ENCODE measurements at places on chromosomes 12 and 14. TPM values are rescaled to one million over a fixed set of nuclear protein-coding genes. Genes with fewer than 3 reads are reported as not detected.

TMCC3 gene
- 0.12 TPM for total RNA-seq

SOAT2 gene
- total RNA-seq, result 0.17 TPM

C12orf42 gene
- total RNA-seq, result not detected

PIANP gene
- 0.24 TPM for total RNA-seq

TRHDE gene
- 0.05 TPM for total RNA-seq

RERGL gene
- total RNA-seq, result not detected

TMEM119 gene
- not detected for total RNA-seq

MON2 gene
- total RNA-seq, result 10.9 TPM

KRT78 gene
- total RNA-seq, result not detected

PMEL gene
- total RNA-seq, result 1.1 TPM

PMCH gene
- total RNA-seq, result not detected

GDF3 gene
- total RNA-seq, result not detected

CD4 gene
- not detected for total RNA-seq

CIDEB gene
- not detected for total RNA-seq

MSI1 gene
- 0.57 TPM for total RNA-seq

CISTR gene
- not detected for total RNA-seq

FGF6 gene
- not detected for total RNA-seq

KRT3 gene
- not detected for total RNA-seq

IGFBP6 gene
- 147 TPM for total RNA-seq

MANSC4 gene
- total RNA-seq, result not detected

RFLNA gene
- not detected for total RNA-seq

AQP6 gene
- total RNA-seq, result not detected

PRICKLE1 gene
- total RNA-seq, result 4.1 TPM

IGF1 gene
- total RNA-seq, result not detected

RDH11 gene
- total RNA-seq, result 44.1 TPM

CIROP gene
- not detected for total RNA-seq

REP15 gene
- 0.55 TPM for total RNA-seq

SLCO1B1 gene
- 0.81 TPM for total RNA-seq

VCPKMT gene
- total RNA-seq, result 8.3 TPM

NDRG2 gene
- 7.5 TPM for total RNA-seq

PTPRO gene
- total RNA-seq, result not detected

CFAP251 gene
- 3.8 TPM for total RNA-seq

NT5DC3 gene
- total RNA-seq, result 12.6 TPM

DTX3 gene
- total RNA-seq, result 21.3 TPM

FOXN4 gene
- total RNA-seq, result not detected

TAS2R10 gene
- total RNA-seq, result not detected

NEDD1 gene
- 50.2 TPM for total RNA-seq

ST8SIA1 gene
- 0.34 TPM for total RNA-seq

ASB8 gene
- 17.2 TPM for total RNA-seq

SERPINA10 gene
- total RNA-seq, result not detected

STXBP6 gene
- 3.9 TPM for total RNA-seq

ANO4 gene
- total RNA-seq, result 0.17 TPM

TPPP2 gene
- total RNA-seq, result not detected

OR4E2 gene
- total RNA-seq, result not detected

RFX4 gene
- not detected for total RNA-seq

HVCN1 gene
- total RNA-seq, result 0.95 TPM

ABCD2 gene
- total RNA-seq, result not detected

ANKRD52 gene
- total RNA-seq, result 34.0 TPM

DLGAP5 gene
- 58.4 TPM for total RNA-seq

TAS2R43 gene
- total RNA-seq, result not detected

SDSL gene
- total RNA-seq, result 12.9 TPM

ADAM21 gene
- total RNA-seq, result 0.41 TPM

KRT6B gene
- not detected for total RNA-seq

SLC2A13 gene
- 4.0 TPM for total RNA-seq

RNASE3 gene
- not detected for total RNA-seq

LRRK2 gene
- total RNA-seq, result 3.6 TPM

CMA1 gene
- not detected for total RNA-seq

GALNT9 gene
- 11.5 TPM for total RNA-seq

SMOC1 gene
- total RNA-seq, result not detected

SERPINA6 gene
- total RNA-seq, result not detected
